ENCODE measurements at places on chromosomes 5 and 9. TPM values are rescaled to one million over a fixed set of nuclear protein-coding genes. Genes with fewer than 3 reads are reported as not detected.

KIAA1191 gene
- 109 TPM for total RNA-seq

- no peak for DNase-seq
These were observed 100.9 kb downstream of the ST8SIA4 start for GRCh38 chr5:100802208-100802607.

DNA sequence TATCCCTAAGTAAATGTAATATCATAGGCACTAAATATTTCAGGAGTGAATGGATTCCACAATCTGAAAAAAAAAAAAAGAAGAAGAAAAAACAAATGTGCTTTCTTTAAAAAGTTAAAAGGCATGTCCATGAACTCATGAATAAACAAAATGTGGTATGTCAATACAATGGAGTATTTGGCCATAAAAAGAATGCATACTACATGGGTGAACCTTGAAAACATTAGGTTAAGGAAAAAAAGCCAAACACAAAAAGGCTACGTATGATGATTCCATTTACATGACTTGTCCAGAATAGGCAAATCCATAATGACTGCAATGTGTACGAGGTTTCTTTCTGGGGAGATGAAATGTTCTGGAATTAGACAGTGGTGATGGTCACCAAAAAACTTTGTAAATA lies 45.3 kb downstream of the FNIP1 start:
- no peak for DNase-seq

DNA sequence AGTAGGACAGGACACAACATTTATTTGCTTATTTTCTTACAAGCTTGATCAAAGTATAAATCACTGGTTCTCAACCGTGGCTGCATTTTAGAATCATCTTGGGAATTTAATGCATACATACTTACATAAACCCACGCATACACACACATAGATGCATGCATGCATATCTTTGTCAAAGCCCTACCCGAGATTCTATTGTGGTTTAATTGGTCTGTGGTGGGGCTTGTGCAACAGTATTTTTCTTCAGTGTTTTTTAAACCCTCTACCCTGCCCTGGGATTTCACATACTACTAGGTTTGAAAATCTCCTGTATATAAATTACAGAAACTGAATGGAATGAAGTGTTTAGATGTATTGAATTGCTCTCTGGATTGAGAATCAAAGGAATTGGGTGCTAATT lies 1166.2 kb downstream of the MAT2B start:
- DNase-seq = no peak

GRCh38 chr9:21679432-21679831 lies 123.0 kb upstream of the MTAP start:
- no peak for DNase-seq
